ENCODE measurements at places on chromosomes 5 and 9.

DNA sequence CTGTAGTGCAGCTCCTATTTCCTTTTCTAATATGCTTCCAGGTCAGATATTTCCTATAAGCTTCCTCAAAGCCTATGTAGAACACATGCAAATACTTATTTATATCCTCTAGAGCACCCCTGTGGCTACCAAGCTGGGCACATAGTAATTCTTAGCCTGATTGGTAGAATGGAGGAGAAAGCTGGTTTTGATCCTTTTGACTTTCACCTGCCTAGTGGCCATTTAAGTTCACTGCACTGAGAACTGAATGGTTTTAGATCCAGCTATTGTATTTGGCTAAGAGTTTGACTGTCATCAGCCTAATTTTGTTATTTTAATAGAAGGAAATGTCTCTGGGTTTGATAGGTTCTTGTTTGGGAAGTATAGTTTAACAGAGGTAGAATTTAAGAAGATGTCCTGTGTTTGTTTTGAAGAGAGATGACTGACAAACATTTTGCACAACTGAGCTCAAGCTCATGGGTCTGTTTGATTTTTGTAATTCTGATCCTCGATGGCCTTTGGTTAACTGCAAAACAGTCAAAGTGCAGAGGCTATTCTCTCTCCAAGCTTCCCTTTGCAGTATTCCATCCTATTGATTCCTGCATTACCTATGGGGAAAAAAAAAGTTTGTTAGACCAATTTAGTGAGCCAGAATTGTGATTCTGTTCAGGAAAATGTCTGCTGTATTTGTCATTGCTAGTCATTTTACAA is 85.4 kb downstream of the KCNN2 start:
- DNase-seq, result no peak

GRCh38 chr5:111486055-111486454 is 26.3 kb downstream of the STARD4 start:
- DNase-seq, result no peak

GRCh38 chr9:93814077-93814956 is 140.8 kb downstream of the BARX1 start:
- no peak for DNase-seq

DNA sequence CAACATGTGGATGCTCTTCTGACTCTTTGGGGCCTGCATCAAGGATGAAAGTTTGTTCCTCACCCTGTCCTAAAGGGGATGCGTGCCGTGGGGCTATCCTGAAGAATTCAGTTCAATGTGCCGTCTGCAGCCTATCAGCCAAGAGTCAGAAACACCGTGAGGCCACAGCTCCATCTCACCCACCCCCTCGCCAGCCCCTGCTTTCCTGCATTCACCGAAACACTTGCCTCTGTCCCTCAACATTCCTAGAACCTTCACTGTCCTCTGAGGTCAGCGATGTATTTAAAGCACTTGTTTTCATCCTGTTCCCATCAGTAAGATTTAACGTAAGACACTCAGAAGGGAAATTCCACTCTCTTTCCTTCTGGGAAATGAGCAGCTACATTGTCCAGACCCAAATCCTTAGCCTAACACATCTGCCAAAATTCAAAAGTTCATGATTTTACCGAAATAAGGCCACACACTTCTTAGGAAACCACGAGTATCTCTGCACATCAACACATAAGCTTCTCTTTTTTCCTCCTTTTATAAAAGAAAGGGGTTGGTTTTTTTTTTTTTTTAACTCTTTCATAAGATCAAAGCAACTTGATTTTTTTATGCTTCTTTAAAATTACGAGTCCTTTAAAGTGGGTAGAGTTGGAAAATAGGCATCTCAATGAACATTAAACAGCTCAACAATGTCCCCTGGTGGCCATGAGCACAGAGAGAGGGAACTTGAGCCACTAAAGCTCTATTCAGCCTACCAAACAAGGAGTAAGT is 100.7 kb downstream of the SUSD1 start:
- no peak for DNase-seq

DNA sequence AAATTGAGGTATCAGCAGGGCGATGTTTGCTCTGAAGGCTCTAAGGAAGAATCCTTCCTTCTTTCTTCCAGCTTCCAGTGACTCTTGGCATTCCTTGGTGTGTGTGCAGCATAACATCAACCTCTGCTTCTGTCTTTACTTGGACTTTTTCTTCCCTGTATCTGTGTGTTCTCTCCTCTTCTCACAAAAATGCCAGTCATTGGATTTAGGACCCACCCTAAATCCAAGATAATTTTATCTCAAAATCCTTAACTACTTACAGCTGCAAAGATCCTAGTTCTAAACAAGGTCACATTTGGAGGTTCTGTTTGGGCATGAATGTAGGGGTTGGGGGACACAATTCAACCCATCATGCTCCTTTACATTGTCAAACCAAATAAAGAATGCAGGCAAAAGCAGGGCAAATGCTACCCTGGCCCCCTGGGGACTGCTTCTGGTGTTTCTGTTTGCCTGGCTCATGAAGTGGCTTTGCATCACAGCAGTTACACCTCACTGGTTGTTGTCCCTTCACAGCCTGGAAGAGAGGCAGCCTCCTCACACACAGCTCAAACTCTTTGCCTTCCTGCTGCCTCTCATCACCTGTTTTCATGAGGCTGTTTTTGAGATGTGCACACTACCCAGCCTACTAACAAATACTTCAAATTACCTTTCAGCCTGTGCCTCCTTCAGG is 64.8 kb upstream of the PLCXD3 start:
- no peak for DNase-seq

DNA sequence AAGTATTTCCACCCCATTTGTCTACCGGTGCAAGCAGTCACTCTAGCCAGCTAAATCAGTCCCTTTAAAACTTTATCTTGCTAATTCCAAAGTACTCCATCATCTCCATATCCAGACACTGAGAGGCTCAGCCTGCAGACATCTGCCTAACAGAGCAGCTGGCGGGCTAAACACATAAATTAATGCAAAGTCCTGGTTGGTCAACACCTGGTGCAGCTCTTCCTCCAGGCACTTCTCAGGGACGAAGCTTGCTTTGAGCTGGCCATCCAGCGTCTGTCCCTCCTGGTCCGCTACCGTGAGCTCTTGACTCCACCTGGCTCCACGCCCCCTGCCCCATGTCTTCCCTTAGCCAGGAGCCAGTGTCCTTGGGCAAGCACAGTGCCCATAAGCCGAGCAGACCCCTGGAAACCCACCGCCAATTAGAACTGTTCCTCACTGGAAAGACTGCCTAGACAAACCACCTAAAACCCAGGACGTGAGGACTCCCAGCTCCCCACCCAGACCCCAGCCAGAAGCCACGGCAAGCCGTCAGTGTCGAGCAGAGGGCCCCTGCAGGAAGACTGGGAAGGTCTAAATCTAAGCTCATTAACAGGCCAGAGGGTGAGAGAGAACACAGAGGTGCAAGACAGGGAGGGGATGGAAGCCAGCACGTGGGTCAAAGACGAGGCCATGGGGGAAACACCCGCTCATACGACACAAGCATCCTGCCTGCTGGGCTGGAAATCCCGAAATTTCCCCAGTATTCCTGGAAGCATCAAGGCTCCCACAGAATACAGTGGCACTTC is 120.0 kb downstream of the COL23A1 start:
- no peak for DNase-seq

DNA sequence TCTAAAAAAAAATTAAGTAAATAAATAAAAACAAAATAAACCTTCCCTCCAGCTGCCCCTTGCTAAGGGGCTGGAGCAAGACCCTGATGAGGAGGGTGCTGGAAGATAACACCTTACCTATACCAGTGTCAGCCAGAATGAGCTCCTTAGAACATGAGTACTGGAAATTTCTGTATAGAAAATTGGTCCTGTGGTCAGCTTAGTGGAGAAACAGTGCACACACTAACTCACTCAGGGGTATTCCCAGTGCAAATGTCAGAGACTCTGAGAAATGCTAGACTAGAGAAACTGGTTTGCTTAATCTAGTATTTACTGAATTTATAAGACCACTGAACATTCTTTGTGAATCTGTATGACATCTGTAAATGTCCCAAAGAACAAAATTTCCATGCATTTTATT is 62.1 kb upstream of the CTXN3 start:
- DNase-seq, result no peak

GRCh38 chr5:125655156-125655555 is 768.1 kb upstream of the GRAMD2B start:
- no peak for DNase-seq

DNA sequence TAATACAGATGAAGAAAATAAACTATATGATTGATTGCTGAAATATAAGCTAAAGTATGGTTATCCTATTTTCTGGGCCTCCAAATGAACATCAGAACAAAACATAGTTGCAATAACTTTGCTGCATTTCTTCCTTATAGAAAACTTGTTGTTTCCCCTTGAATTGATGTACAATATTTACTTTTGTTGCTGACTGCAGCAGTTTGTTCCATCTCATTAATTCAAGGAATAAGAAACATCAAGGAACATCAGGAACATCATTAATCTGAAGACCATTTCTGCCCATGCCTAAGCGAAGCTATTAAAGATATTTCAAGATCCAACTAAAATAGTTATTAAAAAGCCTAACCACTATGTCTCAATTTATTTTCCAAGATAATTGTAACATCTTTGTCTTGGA is 363.6 kb upstream of the EDIL3 start:
- no peak for DNase-seq

GRCh38 chr5:54904425-54904824 is 81.0 kb downstream of the ESM1 start:
- DNase-seq, result no peak

DNA sequence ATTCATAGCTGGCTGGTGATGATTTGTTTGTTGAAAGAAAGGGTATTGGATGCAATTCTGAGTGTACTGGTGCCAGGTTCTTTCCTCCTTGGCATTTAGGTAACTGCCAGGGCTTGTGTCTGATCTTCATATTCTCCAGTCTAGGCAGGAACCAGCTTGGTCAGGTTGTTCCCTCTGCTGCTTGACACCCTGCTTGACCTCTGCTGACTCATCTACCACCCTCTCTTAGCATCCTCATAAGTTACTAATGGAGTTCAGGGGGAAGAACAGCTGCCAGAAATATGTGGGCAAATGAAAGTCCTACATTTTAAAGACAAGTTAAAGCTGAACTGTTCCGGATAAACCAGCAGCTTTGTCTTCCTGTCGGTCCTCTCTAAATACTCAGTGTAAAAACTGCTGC is 116.1 kb upstream of the TNC start:
- no peak for DNase-seq

DNA sequence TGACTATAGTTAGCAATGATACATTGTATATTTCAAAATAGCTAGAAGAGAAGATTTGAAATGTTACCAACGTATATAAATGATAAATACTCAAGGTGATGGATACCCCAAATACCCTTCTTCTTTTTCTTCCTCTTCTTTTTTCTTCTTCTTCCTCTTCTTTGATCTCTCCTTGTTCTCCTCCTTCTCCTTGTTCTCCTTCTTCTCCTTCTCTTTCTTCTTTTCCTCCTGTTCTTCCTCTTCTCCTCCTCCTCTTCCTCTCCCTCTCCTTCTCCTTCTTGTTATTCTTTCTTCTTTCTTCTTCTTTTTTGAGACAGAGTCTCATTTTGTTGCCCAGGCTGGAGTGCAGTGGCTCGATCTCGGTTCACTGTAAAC is 616 bp upstream of the SPEF2 start:
- DNase-seq, result no peak

GRCh38 chr9:96040591-96041461 is 165.3 kb downstream of the ERCC6L2 start:
- DNase-seq, result no peak

- no peak for DNase-seq
Observed at GRCh38 chr5:73957397-73958001, 331.5 kb downstream of the ARHGEF28 start.

DNA sequence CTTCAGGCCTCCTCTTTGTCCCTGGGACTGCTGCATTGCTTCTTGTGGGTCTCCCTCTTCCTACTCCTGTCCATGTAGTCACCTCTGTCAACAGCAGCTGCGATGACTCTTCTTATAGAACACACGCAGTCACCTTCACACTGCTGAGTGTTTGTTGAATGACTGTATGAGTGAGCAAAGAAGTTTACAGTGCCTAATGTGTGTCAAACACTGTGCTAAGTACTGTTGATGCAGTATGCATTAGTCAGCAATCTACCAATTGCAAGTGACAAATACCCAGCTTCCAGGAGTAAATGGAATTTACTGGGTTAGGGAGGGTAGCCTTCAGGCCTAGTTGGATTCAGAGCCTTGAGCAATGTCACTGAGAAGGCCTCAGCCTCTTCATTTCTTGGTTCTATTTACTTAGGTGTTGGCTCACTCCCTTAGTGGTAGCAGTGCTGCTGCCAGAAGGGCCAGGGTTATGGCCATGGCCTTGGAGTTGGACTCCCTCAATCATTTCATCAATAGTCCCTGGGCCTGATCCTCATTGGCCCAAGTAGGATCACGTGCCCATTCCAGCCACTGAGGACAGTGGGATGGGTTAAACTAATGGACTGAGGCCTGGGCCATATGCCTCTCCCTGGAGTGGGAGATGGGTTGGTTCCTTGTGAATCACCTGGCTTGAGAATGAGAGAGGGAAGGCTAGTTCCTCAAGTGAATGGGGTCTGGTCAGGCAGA is 93.5 kb downstream of the RGS3 start:
- DNase-seq, result no peak

DNA sequence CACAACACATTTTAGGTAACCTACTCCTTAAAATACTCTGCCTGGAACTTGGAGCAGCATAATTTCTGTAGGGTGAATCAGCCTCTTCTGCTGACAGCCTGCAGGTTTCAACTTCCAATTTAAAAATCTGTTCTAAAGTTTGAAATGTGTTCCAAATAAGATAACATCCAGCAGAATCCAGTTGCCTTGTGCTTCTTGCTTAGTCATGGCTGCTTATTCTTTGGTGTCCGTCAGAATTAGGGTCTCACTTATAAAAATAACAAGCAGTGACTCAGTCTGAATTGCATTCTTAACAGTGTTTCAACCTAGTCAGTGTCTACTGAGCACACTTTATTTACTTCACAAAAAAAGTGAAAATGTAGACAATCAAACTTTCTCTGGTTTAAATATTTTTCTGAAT is 3.7 kb downstream of the CDH6 start:
- no peak for DNase-seq

- DNase-seq, result no peak
Observed at GRCh38 chr9:1490341-1491232, 440.4 kb downstream of the DMRT2 start.

DNA sequence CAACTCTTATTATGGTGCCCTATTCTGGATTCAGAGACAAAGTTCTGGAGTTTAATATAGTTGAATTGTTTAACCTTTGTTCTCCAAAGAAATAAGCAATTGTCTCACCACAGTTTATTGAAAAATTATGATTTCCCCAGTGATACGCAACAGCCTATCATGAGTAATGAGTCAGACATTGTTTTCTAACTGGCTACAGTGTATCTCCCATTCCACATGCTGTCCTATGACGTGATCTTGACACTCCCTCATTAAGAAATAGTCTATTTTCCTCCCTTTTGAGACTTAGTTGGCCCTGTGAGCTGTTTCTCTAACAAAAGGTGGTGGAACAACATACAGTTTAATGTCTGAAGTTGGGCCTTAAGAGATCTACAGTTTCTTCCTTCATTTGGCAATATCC is 1290.6 kb upstream of the CDH6 start:
- DNase-seq, result no peak

GRCh38 chr5:109880907-109881685 is 191.4 kb downstream of the MAN2A1 start:
- DNase-seq, result no peak

DNA sequence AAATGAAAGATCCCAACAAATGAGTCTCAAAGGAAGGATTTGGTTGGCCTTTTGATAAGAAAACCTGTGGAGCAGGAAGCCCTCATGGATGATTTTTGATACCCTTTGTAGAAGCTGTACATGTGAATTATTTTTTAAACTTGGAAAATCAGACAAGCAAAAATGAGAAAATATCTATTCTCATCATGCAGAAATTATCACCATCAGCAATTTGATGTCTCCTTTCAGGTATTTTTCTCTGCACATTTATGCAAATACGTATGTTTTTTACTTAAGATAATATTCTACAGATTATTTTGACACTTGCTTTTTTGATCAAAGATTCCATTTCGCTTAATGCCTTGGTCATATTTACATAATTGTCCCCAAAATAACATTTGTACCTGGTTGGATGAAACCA is 7.2 kb downstream of the BTNL9 start:
- DNase-seq, result no peak
